ENCODE measurements at places on chromosomes 6 and 20. TPM values are rescaled to one million over a fixed set of nuclear protein-coding genes. Genes with fewer than 3 reads are reported as not detected.

GRCh38 chr6:73747289-73747688 lies 51.3 kb downstream of the CD109 start:
- no peak overlapping the region for H3K27ac ChIP-seq
- DNase-seq, result no peak
- H3K4me1 ChIP-seq, result no peaks in the 10 kb centered on the region
- H3K27me3 ChIP-seq, result no peaks in the 10 kb centered on the region
- no peak overlapping the region for H3K4me3 ChIP-seq

DNA sequence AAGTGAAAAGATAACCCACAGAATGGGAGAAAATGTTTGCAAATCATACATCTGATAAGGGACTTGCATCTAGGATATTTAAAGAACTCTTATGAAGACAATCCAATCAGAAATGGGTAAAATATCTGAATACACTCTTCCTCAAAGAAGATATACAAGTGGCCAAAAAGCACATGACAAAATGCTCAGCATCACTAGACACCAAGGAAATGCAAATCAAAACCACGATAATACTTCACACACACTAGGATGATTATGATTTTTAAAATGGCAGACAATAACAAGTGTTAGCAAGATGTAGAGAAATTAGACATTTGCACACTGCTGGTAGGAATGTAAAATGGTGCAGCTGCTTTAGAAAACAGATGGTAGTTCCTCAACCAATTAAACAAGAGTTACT lies 34.8 kb upstream of the SIRT5 start:
- no peak for DNase-seq
- H3K4me1 ChIP-seq, result peaks cover 2% of the 10 kb centered on the region
- H3K27me3 ChIP-seq, result no peaks in the 10 kb centered on the region

The GSTA1 gene
- total RNA-seq, result not detected

The RSPH4A gene
- 0.21 TPM for total RNA-seq

DNA sequence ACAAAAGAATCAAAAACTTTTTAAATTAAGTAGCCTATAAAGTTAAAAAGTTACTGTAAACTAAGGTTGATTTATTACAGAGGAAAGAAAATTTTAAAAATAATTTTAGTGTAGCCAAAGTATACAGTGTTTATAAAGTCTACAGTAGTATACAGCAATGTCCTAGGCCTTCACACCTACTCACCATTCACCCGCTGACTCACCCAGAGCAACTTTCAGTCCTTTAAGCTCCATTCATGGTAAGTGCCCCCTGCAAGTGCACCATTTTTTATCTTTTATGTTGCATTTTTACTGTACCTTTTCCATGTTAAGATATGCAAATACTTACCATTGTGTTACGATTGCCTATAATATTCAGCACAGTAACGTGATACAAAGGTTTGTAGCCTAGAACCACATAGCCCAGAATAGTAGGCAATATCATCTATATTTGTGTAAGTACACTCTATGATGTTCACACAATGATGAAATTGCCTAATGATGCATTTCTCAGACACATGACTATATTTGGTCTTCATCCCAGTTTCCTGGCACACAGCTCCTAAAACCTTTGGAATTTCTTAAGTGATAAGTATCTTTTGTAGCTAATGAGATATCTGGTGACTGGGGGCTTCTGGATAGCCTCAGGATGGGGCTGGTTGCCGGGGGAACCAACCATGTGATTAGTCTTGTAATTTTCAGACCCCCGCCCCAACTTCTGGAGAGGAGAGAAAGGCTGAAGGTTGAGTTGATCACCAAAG lies 111.0 kb downstream of the MRPL14 start:
- no peak overlapping the region for H3K4me3 ChIP-seq
- H3K4me1 ChIP-seq, result peaks cover 4% of the 10 kb centered on the region
- no peaks in the 10 kb centered on the region for H3K36me3 ChIP-seq
- H3K27ac ChIP-seq, result no peak overlapping the region
- no peak for DNase-seq

DNA sequence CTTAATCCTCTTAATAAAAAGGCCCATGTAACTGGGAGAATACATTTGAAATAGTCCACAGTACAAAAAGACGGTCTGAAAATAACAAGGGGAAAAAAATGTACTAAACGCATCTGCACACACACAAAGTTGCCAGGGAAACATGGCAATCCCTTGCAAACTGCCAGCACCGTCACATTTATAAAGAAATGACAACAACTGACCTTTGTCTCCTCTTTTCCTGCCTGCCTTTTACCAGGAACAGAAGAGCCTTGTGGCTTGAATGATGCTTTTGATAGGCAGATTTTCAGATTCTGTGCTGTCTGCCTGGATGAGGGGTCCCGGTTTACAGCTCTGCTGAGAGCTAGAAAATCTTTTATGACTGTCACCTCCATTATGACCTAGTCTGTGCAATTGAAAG lies 308.6 kb upstream of the ZFP64 start:
- DNase-seq, result no peak
- no peak overlapping the region for H3K4me3 ChIP-seq

DNA sequence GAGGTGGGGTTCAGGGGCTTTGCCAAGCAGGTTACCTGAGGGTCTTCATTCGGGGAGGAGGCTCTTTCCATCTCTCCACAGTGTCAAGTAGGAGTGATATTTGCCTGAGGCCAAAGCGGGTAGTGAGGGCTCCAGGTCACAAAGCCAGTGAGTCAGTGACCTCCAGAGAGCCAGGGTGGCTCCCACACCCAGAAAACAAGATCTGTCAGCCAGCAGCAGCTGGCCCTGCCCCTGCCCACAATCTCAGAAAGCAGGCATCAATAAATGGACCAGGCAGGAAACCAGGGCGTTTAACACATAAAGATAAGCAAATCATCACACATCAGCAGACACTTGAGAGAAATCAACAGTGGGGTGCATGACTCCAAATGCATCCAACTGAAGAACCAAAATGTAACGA lies 250.8 kb downstream of the CDH26 start:
- H3K27me3 ChIP-seq, result no peaks in the 10 kb centered on the region
- no peak overlapping the region for H3K27ac ChIP-seq
- H3K36me3 ChIP-seq, result no peaks in the 10 kb centered on the region
- H3K4me3 ChIP-seq, result no peak overlapping the region
- no peaks in the 10 kb centered on the region for H3K4me1 ChIP-seq

DNA sequence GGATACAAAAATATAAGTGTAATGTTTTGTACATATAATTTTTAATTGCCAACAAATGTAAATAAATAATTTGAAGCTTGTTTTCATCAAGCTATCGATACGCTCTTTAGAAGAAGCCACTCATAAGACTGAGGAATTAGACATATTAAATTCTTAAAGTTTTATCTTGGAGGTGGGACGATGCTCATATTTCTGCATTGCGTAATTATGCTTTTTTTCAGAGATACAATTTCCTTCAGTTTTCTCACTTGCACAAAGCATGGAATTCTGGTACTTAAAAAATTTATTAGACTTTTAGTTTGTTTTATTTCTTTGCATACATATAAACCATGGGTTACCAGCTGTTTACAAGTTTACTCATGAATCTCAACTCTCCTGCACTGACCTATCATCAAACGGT lies 980.0 kb downstream of the EYS start:
- DNase-seq, result no peak
- H3K36me3 ChIP-seq, result no peaks in the 10 kb centered on the region
- H3K4me3 ChIP-seq, result no peak overlapping the region
- H3K27me3 ChIP-seq, result no peaks in the 10 kb centered on the region
- H3K4me1 ChIP-seq, result no peaks in the 10 kb centered on the region

GRCh38 chr6:11536795-11537194 lies 754 bp upstream of the TMEM170B start:
- DNase-seq, result peak; percentile 11
- peaks cover 38% of the 10 kb centered on the region for H3K27me3 ChIP-seq
- no peak overlapping the region for H3K27ac ChIP-seq
- H3K4me1 ChIP-seq, result no peaks in the 10 kb centered on the region

- H3K36me3 ChIP-seq, result no peaks in the 10 kb centered on the region
- no peak for DNase-seq
- no peak overlapping the region for H3K27ac ChIP-seq
- no peaks in the 10 kb centered on the region for H3K4me1 ChIP-seq
- H3K4me3 ChIP-seq, result no peak overlapping the region
Measured at GRCh38 chr20:61588411-61589385, 336.6 kb downstream of the CDH4 start.

All from cardiac muscle cell (in vitro differentiated cells and primary cell).